ENCODE measurements at places on chromosomes 12 and 14. TPM values are rescaled to one million over a fixed set of nuclear protein-coding genes. Genes with fewer than 3 reads are reported as not detected.

DNA sequence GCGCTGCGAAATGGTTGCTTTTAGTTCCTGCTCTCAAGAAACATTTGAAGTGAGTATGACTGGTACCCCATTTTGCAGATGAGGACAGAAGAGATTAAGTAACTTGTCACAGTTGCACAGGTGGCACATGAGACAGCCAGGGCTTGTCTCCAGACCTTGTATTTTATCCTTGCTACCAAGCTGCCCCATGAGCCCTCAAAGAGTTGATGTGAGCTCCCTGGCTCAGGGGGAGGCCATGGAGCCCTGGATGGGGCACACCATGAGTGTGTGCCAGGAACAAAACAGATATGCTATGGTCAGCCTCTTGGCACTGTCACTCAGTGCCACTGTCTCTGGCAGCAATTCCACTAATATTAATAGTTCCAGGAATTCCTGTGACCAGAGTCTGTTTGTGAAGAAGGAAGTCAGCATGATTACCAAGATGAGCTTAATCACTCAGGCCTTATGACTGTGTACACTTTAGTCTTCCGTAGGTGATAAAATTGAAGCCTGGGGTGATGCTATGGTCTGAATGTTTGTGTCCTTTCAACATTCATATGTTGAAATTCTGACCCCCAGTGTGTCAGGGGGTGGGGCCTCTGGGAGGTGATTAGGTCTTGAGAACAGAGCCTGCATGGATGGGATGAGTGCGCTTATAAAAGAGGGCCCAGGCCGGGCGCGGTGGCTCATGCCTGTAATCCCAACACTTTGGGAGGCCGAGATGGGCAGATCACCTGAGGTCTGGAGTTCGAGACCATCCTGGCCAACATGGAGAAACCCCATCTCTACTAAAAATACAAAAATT lies 806.8 kb downstream of the AACS start:
- no peak for DNase-seq

GRCh38 chr14:94022532-94023411 lies 3.4 kb upstream of the OTUB2 start:
- DNase-seq: no peak

DNA sequence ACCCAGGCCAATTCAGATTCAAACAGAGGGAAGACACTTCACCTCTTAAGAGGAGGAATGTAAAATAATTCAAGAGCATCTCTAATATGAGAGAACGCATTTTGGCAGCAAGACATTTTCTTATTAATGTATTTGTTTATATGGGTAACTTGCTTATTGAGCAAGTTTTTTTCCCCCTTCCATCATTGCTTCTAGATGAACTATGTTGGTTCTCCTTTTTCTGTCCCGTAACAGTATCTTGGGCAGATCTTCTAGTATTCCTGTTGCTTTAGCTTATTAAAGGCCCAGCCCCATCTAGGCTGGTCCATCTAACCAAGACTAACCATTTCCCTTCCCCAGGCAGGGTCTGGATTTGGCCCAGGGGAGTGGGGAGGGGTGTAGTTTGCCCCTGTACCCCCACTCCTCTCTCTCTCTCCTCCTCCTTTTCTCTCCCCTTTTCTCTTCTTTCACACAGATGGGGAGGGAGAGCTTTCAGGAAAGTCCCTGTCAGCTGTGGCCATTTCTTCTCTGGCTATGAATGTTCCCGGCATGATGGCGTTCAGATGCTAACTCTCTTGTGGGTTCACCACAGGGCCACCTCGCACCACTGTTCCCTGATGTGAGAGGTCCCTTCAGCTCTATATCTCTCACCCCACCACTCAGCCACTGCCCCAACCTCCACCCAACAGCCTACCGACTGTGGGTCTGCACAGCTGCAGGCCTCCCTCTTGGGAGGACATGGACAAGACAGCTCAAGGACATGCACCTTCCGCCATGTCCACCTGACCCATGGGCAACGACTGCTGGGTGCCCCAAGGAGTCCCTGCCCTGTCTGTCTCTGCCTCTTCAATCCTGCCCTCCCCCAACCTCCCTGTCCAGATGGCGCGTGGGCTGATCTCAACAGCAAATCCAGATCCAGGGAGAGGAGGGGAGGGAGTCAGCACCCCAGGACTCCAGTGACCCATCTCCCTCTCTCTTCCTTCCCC lies 15.8 kb upstream of the RPS6KL1 start:
- DNase-seq: no peak

DNA sequence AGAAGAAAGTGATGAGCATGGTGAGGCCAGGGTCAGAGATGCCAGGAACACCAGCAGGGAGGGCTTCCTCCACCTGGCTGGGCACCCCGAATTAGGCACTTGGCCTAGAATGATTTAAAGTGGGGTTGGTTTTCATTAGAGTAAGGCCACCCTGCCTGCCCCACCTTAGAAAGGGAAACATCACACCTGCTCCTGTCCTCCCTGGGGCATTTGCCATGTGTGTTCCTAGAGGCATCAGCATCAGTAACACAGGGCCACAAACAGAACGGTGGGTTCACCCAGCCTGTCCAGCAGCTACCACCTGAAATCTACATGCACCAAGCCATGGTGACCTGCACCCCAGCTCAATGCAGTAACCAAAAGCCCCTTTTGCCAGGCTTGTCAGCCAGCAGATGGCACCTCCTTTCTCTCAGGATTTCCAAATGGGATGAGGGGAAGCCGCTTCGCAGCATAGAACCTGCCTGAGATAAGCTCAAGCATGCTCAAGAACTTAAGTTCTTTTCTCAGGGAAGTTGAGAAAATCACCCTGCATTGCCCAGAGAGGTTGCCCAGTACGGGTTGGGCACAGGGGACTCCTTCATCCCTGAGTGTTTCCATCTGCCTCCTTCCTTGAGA lies 338.8 kb downstream of the DPF3 start:
- DNase-seq: no peak

DNA sequence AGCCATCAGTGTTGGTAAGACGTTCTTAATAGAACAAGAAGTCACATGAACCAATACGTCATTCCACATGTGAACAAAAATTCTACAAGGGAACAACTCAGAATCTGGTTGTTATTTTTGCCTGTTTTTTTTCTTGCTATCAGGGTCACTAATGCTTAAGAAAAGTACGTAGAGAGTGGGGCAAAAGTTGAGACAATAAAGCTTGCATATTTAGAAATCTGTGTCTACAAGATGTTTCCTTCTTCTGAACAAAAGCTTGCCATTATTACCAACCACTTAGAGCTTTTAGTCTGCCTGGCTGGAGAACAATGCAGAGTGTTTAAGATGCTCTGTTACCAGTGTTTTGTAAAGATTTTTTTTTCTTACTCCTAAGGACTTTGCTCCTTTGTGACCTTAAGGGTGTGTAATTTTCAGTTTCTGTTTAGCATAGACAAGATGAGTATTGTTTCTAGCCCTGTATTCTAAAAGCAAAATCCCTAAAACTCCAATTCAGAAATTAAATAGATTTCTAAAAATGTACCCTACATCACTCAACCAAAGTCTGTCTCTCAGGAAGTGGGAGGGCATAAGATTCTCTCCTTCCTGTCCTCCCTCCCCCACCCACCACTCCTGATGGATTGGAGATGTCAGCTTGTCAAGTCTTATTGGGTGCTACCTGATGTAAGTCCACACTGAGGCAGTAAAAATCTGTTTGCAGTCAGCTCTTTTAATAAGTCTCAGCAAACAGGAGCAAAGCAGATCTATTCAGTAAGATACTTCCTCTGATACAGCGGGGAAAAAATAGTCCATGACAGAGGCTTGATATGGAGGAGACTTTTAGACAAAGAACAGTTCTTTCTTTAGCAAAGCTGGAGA lies 267.6 kb downstream of the GRIN2B start:
- peak; percentile 1 for DNase-seq

DNA sequence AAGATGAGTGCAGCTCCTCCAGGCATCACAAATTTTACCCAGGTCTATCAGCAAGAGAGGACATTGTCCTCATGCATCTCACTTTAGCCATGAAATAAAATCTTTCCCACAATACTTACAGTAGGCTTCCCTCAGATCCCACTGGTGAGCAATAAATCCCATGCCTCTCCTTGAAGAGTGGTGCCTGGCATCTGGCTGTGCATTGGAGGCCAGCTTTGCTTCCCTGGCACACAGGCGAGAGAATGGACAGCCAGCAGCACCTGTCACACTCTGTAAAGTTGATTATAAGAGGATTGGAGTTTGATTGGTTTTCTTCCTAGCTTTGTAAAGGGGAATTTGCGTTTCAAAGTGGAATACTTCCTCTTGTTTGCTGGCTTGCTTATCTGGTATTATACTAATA lies 1153.9 kb downstream of the AACS start:
- DNase-seq: no peak

The BBOF1 gene
- 7.6 TPM for total RNA-seq

DNA sequence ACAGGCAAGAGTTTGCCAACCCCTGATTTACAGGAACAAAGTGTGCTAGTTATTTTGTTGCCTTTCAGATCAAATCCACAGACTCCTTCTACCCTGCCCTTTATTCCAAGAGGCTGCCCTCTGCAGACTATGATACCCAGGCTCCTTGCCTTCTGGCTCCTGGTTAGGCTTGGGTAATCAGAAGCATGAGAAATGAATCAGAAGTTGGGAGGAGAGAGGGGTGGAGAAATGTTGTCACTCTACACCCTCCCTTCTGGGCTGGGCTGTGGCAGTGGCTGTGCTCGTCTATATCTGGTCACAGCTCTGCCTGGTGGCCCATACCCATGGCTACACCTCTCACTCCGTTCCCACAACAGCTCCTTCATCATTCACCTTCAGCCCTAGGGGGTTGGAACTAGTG lies 204.6 kb upstream of the PLXNC1 start:
- peak; percentile 34 for DNase-seq

The OR4L1 gene
- total RNA-seq: not detected

The KRT7 gene
- 0.36 TPM for total RNA-seq

- DNase-seq: no peak
Measured at GRCh38 chr12:128619263-128619662, 204.5 kb downstream of the SLC15A4 start.

GRCh38 chr12:124493809-124494750 lies 73.3 kb downstream of the NCOR2 start:
- no peak for DNase-seq

The HOXC10 gene
- total RNA-seq: not detected

The BMAL2 gene
- total RNA-seq: 0.98 TPM

The SRGAP1 gene
- 2.7 TPM for total RNA-seq

The EXOC3L4 gene
- 5.5 TPM for total RNA-seq

The PPP1R36 gene
- not detected for total RNA-seq

The DHH gene
- 0.36 TPM for total RNA-seq

The A2M gene
- 63.5 TPM for total RNA-seq

GRCh38 chr14:100708425-100709288 lies 18.0 kb upstream of the DLK1 start:
- DNase-seq: peak; percentile 66

The NINJ2 gene
- total RNA-seq: not detected

GRCh38 chr14:101151226-101151926 lies 247.9 kb upstream of the RTL1 start:
- DNase-seq: no peak

The IL22 gene
- total RNA-seq: not detected

The DEPDC4 gene
- total RNA-seq: 1.6 TPM

DNA sequence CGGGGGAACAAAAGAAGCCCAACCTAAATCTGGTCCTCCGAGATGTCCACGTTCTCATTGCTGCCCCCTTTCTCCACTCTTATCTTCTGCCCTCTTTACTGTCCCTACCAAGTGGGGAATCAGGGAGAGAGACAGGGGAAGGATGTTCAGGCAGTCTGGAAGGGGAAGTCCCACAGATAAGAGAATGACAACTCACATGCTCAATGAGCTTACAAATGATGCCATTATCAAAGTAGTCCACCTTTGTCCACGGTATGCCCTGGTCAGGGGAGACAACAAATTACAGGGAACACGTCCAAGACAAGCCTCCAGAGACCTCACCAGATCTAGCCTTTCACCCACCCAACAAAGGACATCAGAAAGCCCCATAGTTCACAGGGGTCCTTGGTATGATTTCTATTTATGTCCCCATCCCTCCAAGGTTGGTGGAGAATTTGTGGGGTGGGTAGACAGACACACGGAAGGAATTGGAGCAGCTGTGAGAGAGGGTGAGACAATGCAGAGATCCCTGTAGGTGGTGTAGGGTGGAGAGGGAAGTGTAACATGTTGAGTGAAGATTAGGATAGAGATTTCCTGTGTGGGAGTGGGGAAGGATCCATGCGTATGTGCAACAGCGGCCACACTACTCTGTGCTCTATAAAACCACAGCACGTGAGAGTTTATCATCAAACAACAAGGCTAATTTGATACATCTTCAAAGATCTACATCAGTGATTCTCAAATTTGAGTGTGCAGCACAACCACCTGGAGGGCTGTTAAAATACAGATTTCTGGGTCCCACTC lies 10.7 kb downstream of the MYO1A start:
- no peak for DNase-seq

GRCh38 chr12:31890295-31891285 lies 68.6 kb upstream of the RESF1 start:
- DNase-seq: peak; percentile 74
